Activated naive CD4-positive, alpha-beta T cell treated with anti-CD3 and anti-CD28 coated beads, Interleukin-2, amount 50 U/mL, for 72 hours (primary cell): ENCODE measurements at places on chromosomes 3 and 15.

- DNase-seq: no peak
Measured at GRCh38 chr3:11155341-11156025, 1.2 kb downstream of the HRH1 start.

DNA sequence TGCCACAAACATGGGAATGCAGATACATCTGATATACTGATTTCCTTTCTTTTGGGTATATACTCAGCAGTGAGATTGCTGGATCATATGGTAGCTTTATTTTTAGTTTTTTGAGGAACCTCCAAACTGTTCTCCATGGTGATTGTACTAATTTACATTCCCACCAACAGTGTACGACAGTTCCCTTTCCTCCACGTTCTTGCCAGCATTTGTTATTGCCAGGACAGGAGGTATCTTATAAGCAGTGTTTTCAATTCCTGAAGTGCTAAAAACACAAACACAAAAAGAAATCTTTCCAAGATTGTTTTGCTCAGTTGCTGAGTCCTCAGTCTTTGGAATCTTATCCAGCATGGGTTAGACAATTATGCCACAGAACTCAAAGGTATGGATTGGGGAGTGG is 13.5 kb downstream of the GTF2E1 start:
- DNase-seq: no peak

- DNase-seq: no peak
Measured at GRCh38 chr3:132643366-132643765, 16.2 kb downstream of the ACAD11 start.

- no peak for DNase-seq
Measured at GRCh38 chr15:43330780-43331087, 361 bp upstream of the LCMT2 start.

DNA sequence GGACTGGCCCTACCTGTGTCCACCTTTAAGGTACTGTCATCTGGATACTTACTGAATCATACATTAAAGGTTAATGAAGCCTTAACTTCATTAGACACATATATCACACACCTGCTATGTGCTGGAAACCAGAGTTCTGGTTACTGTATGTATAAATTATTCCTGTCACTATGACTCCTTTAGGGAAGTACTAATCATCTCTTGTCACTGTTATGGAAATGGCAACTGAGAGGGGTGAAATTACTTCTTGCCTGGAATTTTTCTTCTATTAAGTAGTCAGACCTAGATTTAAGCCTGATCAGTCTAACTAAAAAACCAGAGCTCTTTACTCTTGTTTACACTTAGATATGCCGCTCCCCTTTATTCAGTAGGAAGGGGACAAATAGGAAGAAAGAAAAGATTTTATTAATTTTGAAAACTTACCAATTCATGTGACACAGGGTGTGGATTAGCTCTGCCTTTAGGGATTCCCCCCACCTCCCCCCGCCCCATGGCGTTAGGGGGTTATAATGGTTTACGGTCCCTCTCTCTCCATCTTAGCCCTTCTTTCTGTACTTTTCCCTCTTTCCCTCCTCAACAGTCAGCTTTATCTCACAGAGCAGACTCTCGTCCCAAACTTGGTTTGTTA is 152.5 kb downstream of the KLHL25 start:
- DNase-seq: no peak
